CD4-positive, CD25-positive, alpha-beta regulatory T cell (primary cell): ENCODE measurements at places on chromosomes 12 and 14. TPM values are rescaled to one million over a fixed set of nuclear protein-coding genes. Genes with fewer than 3 reads are reported as not detected.

Gene ART4
- total RNA-seq, result not detected

Gene ANO2
- total RNA-seq, result 0.10 TPM

Gene DHRS2
- not detected for total RNA-seq

Gene REM2
- total RNA-seq, result 11.1 TPM

Gene KRR1
- 113 TPM for total RNA-seq

Gene PLEKHD1
- 0.25 TPM for total RNA-seq

Gene CCDC175
- 0.22 TPM for total RNA-seq

Gene GLI1
- 0.47 TPM for total RNA-seq

Gene BDKRB2
- not detected for total RNA-seq

Gene FOXN4
- total RNA-seq, result not detected

Gene LMNTD1
- not detected for total RNA-seq

Gene ITGA7
- 0.76 TPM for total RNA-seq

Gene STAT6
- 215 TPM for total RNA-seq
